Nucleus accumbens (tissue), 56 donors: ENCODE measurements at places on chromosomes 4 and X.

DNA sequence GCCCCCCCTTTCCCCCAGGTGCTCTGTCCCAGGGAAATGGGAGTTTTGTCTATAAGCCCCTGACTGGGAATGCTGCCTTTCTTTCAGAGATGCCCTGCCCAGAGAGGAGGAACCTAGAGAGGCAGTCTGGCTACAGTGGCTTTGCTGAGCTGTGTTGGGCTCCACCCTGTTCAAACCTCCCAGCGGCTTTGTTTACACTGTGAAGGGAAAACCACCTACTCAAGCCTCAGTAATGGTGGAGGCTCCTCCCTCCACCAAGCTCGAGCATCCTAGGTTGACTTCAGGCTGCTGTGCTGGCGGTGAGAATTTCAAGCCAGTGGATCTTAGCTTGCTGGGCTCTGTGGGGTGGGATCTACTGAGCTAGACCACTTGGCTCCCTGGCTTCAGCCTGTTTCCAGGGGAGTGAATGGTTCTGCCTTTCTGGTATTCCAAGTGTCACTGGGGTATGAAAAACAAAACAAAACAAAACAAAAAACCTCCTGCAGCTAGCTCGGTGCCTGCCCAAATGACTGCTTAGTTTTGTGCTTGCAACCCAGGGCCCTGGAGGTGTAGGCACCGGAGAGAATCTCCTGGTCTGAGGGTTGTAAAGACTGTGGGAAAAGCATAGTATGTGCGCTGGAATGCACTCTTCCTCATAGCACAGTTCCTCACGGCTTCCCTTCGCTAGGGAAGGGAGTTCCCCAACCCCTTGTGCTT lies 41.7 kb downstream of the ITM2A start:
- DNase-seq: no peak

DNA sequence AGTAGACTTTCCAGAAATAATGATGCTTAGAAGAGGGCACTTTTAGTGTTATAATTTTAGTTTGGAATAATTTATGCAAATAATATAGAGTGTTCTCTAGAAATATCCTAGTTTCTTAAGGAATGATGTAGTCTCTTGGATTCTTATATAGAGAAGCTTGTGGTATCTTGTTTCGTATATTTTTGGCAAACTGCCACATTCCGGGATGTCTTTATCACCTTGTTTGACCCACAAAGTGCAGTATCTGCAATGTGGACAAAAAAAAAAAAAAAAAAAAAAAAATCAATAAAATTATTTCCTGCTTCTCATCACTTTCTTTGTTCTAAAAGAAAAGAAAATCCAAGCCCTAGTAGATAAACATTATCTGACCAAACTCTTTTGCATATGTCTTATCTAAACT lies 1577.7 kb upstream of the TENM3 start:
- no peak for DNase-seq

- DNase-seq: no peak
Observed at GRCh38 chrX:12595720-12596119, 195.5 kb upstream of the PRPS2 start.

DNA sequence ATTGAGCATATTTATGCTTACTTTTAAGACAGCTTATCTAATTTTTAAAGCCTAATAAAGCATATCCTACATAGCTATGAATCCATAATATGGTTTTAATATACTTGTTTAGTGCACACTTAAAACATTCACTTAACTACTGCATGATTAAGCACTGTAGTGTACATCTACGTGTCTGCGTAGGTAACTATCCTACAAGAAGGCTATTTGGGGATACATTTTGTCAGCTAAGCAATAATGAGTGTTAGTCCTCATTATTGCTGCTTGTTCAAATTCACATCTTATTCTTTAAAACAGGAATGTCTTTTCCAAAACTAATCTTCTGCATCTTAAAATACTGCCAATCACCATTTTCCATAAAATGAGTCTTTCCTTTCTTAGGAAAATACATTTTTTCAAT lies 38.6 kb downstream of the GASK1B start:
- DNase-seq: no peak

GRCh38 chrX:72395237-72395636 lies 89.5 kb upstream of the CITED1 start:
- DNase-seq: no peak

GRCh38 chrX:17851874-17852273 lies 9.2 kb downstream of the RAI2 start:
- no peak for DNase-seq

DNA sequence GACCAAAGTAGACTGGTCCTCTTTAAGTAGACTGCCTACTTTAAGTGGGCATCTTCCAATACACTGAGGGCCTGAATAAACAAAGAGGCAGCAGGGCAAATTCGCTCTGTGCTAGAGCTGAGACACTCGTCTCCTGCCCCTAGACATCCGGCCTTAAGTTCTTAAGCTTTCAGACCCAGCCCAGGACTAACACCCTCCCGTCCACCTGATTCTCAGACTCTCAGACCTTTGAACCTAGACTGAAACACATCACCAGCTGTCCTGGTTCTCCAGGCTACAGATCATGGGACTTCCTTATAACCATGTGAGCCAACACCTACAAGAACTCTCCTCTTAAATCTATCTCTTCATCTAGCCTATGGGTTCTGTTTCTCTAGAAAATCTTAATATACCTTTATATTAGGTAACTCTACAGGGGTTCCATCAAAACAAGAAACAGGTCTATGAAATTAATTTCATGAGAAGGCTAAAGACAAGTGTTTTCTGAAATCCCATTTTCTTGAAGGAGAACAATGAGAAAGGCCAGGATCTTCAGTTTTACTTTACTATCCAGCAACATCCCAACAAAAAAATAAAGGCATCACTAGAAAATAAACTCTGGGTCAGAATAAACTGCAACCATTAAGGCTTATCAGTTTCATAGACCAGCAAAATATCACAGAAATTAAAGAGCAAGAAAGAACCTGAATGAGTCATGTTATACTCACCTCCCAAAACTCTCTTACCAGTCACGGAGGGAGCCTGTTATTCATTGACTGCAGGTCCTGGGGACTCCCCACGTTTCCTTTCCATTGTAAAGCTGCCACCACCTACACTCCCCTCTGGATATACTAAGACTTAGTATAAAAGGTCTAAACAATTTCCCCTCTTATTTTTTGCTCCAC lies 14.8 kb downstream of the ADGRA3 start:
- no peak for DNase-seq

DNA sequence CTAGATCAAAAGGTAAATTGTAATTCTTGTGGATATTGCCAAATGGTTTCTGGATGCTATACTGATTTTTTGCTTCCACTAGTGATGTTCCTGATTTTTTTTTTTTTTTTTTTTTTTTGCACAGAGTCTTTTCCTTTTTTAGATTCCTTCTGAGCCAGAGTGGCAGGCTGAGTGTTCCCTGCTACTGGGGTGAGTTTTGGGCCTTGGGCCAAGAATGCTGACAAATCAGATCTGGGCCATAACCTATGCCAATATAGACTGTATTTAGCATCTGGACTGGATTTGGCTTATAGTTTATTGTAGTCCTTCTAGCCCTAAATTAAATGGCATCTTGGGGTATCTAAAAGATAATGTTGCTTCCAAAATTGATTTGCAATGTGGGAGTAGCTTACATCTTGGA lies 52.8 kb downstream of the REPS2 start:
- DNase-seq: no peak

DNA sequence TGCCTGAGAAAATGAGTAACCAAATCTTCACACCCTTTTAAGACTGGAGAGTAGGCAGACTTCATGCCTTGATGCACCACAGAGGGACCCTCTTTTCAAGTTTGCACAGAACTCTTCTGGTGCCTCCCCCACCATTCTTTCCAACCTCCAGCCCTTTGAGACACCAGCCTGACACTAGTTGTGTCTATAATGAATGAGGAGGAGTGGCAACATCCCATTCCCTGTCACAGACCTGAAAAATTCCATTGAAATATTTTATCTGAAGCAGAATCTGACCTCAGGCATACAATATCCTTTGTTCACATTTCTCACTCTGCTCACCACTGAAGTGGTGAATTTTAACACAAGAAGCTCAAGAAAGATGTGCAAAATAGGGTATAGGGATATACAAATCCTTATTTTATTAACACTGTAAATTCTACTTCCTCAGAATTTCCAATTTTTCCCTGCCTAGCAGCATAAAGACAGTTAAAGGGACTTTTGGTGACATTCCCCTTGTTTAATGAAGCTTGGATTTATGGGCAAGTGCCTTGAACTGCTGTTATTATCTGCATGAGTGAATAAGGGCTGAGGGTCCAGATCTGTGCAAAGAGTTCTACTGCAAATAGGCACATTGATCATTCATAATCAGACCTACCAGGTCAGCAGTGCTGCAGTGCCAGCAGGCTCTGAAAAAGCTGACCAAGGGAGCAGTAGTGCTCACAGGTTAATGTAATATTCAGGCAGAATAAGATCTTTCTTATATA lies 149.9 kb upstream of the PAQR3 start:
- no peak for DNase-seq

GRCh38 chr4:77959566-77960338 lies 97.1 kb downstream of the MRPL1 start:
- DNase-seq: no peak

GRCh38 chr4:35948171-35948570 lies 296.1 kb downstream of the ARAP2 start:
- no peak for DNase-seq

DNA sequence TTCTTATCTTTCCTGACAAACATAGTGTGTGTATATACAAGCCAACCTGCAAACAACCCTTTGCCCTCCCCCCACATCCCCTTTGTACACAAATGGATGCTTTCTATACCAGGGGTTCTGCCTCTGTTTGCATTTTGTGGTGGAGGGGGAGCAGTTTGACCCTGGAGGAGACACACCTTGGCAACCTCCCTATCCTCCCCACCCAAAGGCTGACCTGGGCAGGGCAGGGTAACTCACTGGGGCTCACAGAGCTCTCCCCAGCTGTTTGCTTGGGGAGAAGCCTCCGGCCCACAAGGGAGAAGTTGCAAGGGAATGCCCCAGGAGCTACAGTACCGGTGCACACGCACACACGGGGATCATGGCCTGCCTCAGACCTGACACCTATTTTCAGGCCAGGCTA lies 372.6 kb downstream of the BCOR start:
- no peak for DNase-seq

GRCh38 chrX:113260474-113260873 lies 419.8 kb upstream of the AMOT start:
- DNase-seq: no peak

DNA sequence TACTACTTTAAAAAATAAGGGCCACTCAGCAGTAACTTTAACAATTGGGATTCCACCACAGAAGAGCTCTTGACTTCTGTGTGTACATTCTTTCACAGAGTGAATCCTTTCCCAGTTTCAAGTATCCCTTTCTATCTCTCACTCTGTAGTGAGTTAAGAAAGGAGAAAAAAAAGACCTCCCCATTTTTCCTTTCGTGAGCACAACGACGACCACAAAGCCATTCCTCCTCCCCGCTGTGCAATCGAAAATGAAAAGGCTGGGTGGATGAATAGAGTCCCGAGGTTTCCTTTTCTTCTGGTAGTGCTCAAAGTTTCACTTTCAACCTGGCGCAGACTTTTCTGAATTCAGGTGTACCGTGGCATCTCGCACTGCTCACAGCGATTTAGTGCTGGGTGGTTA lies 58.0 kb downstream of the TAB3 start:
- DNase-seq: no peak

- DNase-seq: no peak
Observed at GRCh38 chr4:38765382-38765781, 17.4 kb downstream of the TLR10 start.

DNA sequence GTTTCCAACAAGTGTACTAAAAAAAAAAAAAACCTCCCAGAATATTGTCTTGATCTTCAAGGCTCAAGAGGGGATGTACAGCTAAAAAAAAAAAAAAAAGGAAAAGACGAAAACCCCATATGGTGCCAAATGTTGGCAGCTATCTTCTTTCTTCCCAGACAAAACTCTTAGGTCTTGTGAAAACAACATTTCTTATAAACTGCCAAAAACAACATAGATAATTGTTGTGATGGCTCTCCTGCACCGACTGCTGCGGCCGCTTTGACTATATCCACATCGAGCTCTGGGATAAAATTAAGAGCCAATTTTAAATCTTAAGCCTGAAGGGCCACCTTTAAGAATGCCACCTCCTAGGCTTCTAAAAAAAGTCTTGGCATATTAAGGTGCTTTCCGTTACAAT lies 23.5 kb downstream of the PDGFC start:
- no peak for DNase-seq

- DNase-seq: no peak
Observed at GRCh38 chr4:14125375-14126129, 498.0 kb upstream of the BOD1L1 start.

- DNase-seq: no peak
Observed at GRCh38 chr4:182019148-182019652, 224.0 kb upstream of the TENM3 start.

GRCh38 chrX:108018656-108019381 lies 26.0 kb upstream of the VSIG1 start:
- no peak for DNase-seq
